Activated naive CD4-positive, alpha-beta T cell treated with anti-CD3 and anti-CD28 coated beads for 36 hours (primary cell): ENCODE measurements at places on chromosomes 7 and 10. TPM values are rescaled to one million over a fixed set of nuclear protein-coding genes. Genes with fewer than 3 reads are reported as not detected.
A peak's percentile ranks its signal among the peaks of the same experiment; 100 is the strongest.

DNA sequence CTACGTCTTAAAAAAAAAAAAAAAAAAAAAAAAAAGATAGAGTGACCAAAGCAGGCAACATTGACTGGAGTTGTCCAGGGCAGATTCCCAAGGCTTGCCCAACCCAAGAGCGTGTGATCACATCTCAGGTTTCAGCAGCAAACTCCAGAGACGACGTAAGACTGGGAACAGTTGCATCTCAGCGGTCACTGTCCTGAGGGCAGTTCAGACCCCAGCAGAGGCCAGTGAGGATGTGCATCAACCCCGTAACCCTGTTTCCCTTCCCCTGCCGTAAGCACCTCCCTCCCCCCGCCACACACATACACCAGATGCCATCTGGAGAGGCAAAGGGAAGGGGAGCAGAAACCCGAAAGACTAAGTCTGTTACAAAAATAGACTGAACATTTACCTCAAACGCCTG, 19.3 kb upstream of the TOMM7 start:
- DNase-seq, result no peak

GRCh38 chr7:146405737-146406136, 289.1 kb downstream of the CNTNAP2 start:
- DNase-seq, result no peak

DNA sequence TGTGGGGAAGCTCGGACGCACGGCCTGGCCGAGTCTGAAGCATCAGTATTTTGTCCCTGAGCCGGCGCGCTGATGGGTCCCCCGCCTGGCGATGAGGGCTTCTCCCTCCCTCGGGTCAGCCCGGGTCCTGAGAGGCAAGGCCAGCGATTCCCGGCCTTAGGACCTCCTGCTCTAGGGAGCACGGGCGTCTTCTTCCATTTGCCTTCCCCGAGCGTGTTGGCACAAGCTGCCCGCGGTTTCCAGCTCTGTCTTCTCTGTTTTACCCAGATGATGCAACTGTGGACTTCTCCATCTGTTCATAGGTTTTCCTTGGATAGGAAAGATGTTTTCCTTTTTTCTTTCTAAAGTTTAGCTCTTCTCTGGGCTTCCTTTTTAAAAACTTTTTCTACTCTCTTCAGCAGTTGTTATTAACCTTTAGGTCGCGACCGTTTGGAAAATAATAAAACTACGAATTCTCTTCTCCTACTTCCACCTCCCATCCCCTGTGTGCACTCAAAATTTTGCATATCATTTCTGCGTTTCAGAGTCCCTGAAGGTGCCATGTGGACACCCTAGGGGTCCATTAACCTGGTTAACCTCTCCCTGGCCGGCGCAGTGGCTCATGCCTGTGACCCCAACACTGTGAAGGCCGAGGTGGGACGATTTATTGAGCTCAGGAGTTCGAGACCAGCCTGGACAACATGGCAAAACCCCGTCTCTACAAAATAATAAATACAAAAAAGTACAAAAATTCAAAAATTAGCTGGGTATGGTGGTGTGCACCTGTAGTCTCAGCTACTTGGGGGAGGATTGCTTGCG, 1.4 kb upstream of the SLC25A28 start:
- DNase-seq, result no peak

- no peak for DNase-seq
Observed at GRCh38 chr7:28674359-28674782, 262.1 kb downstream of the CREB5 start.

DNA sequence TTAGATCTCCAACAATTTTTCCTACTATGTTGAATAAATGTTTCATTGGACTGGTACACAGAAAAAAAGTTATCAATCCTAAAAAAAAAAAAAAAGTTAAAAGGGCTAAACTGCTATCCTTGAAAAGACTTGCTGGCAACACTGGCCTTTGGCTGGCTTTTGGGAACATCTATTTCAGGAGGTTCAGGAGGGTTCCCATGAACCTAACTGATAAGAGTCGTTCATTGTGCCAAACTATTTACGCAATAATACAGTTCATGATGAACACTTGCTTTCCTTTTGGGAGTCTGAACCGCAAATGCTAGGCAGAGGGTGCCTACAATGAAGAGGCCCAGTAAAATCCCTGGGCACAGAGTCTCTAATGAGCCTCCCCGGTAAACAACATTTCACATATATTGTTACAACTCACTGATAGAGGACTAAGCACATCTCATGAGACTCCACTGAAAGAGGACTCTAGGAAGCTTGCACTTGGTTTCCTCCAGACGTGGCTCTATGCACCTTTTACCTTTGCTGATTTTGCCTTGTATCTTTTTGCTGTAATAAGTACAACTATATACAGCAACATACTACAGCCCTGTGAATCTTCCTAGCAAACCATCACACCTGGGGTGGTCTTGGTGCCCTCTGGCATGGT, 45.0 kb downstream of the ZFAND4 start:
- no peak for DNase-seq

DNA sequence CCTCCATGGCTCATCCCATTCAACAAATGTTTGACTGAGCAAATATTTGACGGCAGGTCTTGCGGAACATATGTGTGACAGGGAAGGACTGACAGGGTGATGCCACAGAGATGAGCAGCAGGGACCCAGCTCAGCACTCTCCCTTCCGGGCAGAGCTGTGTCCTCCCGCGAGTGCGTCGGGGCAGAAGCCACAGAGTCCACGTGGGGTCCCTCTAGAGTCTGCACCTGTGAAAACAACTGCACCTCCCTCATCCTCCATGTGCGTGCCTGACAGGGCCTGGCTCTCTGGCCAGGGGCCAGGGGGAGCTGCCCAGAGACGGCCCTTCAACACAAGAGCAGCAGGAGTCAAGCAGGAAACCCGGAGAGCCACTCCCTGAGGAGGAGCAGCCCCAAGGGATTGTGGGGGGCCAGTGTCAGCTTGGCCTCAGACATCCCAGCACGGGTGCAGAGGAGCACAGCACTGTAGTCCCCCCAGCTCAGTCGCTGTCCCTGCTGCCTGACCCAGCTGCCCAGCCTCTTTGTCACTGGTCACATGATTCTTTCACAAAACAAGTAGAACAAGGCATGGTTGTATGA, 83.6 kb upstream of the TMEM72 start:
- DNase-seq, result no peak

- DNase-seq, result no peak
Observed at GRCh38 chr7:74412056-74412455, 41.6 kb upstream of the GTF2IRD1 start.

GRCh38 chr10:37439826-37440225, 314.4 kb downstream of the ANKRD30A start:
- DNase-seq, result no peak

DNA sequence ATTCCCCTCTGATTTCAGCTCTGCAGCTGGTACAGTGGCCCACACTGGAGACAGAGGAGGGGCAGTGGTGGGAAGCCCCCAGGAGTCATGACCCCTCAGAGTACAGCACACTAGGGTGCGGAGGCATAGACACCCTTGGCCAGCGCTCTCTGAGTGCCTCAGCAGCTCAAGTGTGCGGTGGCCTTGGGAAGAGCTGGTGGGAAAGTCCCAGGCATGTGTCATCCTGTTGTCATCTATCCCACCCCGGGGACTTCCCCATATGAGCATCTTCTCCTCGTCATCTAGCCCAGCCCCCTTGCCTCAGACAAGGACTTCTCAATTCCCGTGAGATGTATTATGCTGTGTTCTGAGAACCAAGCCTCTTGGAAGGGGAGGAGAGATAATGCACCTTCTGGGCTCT, 15.6 kb upstream of the PPIF start:
- DNase-seq, result peak; percentile 95

- DNase-seq, result no peak
Observed at GRCh38 chr10:14499601-14499904, 168.8 kb upstream of the FRMD4A start.

DNA sequence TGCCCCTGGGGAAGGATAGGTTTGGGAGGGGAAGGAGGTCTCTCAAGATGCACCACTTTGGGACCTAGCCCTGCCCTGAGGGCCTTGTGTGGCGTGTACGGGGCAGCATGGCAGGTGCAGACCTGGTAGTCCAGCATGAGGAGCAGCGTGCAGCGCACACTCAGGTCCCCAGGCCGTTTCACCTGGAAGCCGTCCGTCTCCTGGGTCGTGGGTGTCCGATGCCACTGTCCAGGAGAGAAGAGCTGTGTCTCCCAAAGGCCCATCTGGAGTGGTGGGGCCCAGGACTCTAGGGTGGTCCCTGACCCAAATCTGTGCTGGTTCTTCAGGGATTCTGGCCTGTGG, 6.8 kb downstream of the SMARCD3 start:
- DNase-seq, result no peak

GRCh38 chr10:47249881-47250280, 50.1 kb upstream of the GDF10 start:
- no peak for DNase-seq

- no peak for DNase-seq
Observed at GRCh38 chr10:75127471-75127870, 16.0 kb downstream of the SAMD8 start.

DNA sequence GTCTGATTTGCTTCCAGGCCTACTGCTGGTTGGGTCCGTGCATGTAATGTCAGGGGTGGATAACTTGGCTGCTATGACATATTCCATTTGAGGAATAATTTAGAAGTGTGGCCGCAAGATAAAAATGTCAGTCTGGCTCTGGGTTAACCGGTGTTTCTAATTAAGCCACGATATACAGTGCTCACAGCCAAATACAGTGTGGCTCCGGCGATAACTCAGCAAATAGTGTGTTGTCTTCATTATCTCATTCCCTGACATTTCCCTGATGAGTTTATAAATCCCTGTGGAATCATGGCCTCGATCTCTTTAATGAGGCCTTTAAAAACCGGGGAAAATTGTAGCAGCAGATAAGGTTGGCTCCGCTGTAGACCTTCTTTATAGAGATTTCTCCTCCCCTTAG, 1125.0 kb downstream of the TYW1 start:
- DNase-seq, result no peak

DNA sequence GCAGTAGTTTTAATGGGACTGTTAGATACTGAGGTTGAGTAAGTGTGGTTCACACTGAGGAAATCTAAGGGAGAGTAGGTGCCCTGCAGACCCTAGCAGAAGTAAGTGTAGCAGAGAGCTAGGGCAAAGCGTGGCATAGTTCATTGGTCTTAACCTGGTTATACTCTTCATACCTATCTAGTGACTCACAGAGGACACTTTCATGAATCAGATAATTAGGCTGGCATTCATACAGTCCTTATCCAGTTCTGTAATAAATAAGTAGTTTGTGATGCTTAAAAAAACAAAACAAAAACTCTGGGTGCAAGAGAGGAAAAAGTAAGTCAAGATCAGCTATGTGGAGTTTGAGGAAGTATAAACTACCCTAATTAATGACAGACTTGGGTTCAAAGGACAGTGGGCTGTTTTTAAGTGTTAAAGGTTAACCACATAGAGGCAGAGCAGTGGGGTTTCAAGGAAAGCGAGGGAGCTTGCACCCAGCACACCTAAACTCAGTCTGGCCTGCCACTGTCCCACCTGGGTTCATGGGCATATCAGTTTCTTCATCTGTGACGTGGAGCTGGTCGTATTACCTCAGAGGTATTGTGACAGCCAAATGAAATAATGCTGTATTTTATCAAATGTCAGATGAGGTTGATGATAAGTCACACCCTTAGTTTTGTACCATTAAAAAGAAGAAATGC, 27.1 kb downstream of the LMTK2 start:
- no peak for DNase-seq

DNA sequence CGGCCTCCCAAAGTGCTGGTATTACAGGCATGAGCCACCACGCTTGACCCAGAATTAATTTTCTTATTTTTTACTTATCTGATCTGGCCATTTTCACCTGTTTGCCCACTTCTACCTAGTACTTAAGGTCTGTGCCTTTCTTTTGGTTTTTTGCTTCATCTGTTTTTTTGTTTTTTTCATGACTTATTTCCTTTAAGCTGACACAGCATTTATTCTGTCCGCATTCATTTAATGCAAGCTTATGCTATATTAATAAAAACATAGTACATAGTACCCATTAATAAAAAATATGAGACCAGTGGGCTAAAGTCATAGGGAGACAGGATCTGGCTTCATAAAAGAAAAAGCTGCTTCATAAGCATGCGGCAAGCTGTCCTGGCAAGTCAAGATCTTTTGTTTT, 205.4 kb downstream of the ZEB1 start:
- DNase-seq, result no peak

GRCh38 chr10:5448333-5449001, 36.1 kb downstream of the NET1 start:
- no peak for DNase-seq

GRCh38 chr7:30411897-30412296, 66.7 kb downstream of the NOD1 start:
- no peak for DNase-seq

- DNase-seq, result no peak
Observed at GRCh38 chr10:122515022-122515424, 45.5 kb upstream of the DMBT1 start.

- DNase-seq, result no peak
Observed at GRCh38 chr10:4770801-4771553, 55.0 kb upstream of the AKR1E2 start.

DNA sequence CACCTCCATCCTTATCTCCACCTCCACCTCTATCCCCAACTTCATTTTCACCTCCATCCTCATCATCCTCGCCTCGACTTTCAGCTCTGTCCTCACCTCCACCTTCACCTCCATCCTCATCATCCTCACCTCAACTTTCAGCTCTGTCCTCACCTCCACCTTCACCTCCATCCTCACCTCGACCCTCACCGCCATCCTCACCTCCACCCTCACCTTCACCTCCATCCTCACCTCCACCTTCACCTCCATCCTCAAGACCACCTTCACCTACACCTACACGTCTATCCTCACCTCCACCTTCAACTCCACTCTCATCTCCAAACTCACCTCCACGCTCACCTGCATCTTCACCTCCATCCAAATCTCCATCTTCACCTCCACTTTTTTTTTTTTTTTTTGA, 12.0 kb upstream of the RABGEF1 start:
- no peak for DNase-seq

DNA sequence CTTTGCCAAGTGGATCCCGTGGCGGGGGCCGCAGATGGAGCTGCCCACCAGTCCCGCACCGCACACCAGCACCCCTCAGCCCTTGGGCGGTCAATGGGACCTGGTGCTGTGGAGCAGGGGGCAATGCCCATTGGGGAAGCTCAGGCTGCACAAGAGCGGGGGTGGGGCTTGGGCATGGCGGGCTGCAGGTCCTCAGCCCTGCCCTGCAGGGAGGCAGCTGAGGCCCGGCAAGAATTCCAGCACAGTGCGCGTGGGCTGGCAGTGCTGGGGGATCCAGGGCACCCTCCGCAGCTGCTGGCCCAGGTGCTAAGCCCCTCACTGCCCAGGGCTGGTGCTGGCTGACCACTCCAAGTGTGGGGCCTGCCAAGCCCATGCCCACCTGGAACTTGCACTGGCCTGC, 136.2 kb upstream of the ANKRD30A start:
- no peak for DNase-seq

DNA sequence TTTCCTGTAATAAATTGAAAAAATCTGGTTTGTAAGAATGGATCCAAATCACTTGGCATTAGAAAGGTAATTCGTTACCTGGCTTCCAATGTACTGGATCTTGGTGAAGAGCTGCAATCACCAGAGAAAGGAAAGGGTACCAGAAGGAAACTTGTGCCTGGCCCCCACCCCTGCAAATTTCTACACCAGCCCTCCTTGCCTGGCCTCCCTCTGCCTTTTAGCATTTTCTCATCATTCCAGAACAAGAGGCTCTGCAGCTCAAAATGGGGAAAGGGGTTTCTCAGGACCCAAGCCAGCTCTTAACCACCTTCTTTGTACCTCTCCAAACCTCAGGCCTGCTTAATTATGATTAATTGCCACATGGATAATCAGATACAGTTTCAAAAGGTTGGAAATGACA, 612.8 kb upstream of the MGMT start:
- no peak for DNase-seq

Gene STEAP1
- 2.6 TPM for total RNA-seq

Gene PRSS37
- not detected for total RNA-seq

Gene SLC18A3
- not detected for total RNA-seq

Gene DDX50
- 62.1 TPM for total RNA-seq

Gene STRIP2
- 71.4 TPM for total RNA-seq

Gene CTAGE4
- total RNA-seq, result 2.2 TPM
